ENCODE measurements at places on chromosomes 13 and 19.
A peak's percentile ranks its signal among the peaks of the same experiment; 100 is the strongest.

DNA sequence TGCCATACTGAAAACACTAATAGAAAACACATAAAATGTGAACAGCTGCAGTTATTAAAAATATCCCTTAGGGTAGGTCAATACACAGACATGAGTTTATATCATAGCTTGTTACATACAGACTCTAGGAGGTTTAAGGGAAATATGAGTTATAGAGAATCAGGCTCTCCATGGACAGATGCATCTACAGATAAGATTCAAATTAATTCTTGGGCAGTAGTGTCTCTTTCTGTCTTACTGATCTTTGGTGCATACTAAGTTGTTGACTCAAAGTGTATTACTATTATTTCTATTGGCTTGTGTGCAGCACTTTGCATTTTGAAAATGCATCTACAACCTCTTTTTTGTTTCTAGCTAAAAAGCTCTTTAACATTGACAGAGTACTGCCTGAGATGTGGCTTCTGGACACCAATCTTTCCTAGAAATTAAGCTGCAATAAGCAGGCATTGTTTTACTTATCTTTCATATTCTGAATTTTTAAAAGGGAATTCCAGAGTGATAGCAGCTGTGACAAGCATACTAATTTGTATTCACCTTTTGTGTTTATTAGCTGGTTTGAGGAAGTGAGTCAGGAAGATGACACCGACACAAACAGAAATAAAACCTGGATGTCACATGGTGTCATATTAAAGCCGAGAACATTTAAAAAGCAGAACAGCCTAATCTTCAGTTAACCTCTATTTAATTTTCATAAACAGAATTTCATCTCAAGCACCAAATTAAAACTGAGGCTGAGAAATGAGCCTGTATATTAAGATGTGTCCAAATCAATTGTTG is 399.0 kb downstream of the PCDH9 start:
- no peak for DNase-seq

DNA sequence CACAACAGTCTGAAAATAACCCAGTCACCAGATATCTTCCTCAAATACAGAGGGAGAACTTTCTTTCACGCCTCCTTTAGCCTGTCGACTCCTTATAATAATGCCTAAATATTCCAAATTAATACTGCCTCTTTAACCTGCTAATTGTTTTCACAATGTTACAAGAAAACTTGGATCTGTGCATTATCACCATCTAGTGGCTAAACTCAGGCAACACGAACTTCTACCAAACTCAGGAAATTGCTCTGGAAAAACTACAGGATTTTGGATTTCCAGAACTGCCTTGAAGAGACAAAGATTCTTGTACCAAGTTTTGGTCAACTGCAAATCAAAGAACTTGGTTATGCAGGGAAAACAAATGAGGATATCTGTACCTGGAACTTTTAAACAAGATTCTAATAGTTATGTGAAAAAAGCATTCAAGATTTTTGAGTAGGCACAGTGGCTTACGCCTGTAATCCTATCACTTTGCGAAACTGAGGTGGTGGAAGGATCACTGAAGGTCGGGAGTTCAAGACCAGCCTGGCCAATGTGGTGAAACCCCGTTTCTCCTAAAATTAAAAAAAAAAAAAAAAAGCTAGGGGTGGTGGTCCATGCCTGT is 10.8 kb downstream of the CLN5 start:
- DNase-seq = no peak

DNA sequence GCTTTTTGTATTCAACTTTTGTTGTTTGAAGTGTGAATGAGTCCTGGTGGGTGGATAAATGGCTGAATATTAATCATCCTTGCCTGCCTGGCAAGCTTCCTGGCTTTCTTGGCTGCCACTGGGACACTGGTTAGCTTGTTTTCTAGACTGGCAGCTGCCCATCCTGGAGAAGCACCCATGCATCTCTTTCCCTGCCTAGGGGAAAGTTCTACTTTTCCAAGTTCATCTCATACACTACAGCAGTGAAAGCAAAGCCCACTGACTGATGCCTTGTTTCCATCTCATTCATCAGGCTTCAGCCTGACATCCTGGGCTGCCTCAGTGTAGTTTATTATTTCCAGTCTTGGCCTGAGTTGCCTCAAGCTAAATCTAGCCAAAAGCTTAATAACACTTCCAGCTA is 244.8 kb downstream of the PCDH20 start:
- DNase-seq = no peak

DNA sequence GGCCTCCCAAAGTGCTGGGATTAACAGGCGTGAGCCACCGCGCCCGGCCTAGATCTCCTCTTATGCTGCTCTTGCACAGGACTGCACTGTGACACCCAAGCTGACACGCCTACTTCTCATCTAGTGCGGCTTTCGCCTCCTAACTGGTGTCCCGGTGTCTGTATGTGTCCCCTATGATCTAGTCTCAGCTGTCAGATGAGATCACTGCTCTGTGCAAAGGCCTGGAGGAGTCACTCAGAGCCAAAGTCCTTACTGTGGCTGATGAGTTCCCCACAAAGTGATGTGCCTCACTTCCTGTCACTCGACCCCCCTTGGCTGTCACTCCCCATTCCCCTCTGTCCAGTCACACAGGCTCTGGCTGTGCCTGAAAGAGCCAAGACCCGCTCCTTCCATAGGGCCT is 2.5 kb downstream of the ZNF556 start:
- no peak for DNase-seq

DNA sequence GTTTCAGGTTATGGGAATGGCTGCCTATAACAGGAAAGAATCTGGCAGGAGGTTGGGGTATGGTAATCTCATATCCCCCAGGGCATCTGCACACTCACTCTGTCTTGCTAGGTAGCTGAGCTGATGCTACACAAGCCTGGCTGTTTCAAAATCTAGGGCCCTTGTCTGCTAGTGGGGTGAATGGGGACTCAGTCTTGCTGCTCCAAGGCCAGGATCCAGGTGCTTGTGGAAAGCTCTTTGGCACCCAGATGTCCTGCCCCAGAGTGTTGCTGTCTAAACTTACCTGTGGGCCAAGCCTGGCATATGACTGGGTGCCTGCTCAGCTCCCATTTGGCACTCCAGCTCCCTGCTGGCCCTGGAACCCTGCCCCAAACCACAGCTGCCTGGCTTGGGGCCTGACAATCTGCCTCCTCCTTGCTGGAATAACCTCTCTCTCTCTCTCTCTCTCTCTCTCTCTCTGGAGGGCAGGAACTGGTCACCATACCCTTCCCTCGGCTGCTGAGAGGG is 158.1 kb upstream of the TSC22D1 start:
- DNase-seq = no peak

DNA sequence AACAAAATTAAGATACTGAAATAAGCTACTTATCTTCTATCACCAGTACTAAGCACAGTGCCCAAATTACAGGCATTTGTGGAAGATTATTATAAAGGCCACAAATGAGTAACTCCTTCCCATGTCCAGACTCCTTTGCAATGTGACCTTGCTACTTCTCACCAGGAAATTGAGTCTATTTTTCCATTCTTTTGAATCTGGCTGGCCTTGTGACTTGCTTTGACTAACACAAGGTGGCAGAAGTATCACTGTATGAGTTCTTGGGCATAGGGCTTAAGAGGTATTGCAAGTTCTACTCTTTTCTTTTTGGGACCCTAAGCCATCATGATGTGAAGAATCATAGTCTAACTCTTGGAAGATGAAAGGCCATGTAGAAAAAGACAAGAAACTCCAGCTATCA is 49.9 kb downstream of the UGGT2 start:
- DNase-seq = no peak

DNA sequence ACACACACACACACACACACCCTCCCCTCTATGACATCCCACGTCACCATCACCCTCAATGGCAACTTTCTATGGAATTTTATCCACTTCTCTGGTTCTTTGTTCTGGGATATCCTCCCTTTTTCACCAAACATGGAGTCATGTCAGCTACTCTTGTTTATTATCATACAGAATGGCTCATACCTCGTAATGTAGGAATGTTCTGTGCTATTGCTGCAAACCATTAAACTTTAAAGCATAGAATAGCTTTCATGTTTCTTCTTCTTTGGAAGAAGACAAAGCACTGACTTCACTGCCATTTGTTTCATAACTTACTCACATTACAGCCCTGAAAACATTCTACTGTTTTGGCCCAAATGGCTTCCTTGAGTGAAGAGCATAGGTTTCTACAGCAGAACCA is 163.4 kb downstream of the FOXO1 start:
- DNase-seq = no peak

GRCh38 chr19:13887018-13887436 is 10.1 kb downstream of the NANOS3 start:
- DNase-seq = no peak

- no peak for DNase-seq
These were observed 16.8 kb downstream of the PABPC3 start for GRCh38 chr13:25112695-25113255.

- DNase-seq = no peak
These were observed 95.1 kb downstream of the TSHZ3 start for GRCh38 chr19:31254180-31254551.

- DNase-seq = no peak
These were observed 15.5 kb upstream of the SIGLEC11 start for GRCh38 chr19:49976496-49976895.

DNA sequence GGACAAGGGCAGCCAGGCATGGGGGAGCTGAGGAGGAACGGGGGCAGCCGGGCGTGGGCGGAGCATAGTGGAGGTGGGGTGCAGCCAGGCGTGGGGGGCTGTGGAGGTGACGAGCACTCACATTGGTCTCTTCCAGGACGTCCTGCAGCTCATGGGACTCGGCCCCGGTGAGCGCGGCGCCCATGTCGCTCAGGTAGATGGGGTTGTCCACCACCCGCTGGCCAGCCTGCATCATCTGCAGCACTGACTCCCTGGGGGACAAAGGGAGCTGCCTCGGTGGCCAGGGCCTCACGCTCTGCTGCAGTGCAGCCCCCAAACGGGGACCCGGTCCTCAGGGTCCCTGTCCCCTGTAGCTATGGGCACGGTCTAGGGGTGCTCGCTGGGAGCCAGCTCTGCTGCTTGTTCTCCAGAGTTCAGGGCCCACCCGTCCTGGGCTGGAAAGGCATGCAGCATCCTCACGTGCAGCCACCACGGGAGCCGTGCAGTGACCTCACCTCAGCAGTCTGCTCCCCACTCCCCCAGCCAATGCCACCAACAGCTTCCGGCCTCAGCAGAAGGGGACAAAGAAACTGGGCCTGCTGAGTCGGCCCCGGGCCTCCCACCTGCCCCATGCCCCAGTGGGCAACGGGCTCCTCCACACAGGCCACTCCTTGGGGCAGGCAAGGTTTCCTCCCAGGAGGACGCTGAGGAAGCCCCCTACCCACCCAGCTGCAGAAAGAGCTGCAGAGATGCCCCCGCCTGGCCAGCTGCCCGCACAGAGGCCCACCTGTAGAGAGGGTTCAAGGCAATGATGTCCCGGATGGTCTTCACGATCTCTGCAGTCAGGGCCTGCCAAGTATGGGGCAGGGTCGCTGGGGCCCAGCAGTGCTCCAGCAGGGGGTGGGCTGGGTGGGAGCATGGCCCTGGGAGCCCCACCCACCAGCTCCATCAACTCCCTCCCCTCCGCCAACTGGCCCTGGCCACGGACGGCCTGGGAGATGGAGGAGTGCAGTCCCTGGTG is 12.1 kb downstream of the LONP1 start:
- DNase-seq = no peak

GRCh38 chr13:49810567-49811526 is 18.4 kb upstream of the KPNA3 start:
- DNase-seq = no peak

DNA sequence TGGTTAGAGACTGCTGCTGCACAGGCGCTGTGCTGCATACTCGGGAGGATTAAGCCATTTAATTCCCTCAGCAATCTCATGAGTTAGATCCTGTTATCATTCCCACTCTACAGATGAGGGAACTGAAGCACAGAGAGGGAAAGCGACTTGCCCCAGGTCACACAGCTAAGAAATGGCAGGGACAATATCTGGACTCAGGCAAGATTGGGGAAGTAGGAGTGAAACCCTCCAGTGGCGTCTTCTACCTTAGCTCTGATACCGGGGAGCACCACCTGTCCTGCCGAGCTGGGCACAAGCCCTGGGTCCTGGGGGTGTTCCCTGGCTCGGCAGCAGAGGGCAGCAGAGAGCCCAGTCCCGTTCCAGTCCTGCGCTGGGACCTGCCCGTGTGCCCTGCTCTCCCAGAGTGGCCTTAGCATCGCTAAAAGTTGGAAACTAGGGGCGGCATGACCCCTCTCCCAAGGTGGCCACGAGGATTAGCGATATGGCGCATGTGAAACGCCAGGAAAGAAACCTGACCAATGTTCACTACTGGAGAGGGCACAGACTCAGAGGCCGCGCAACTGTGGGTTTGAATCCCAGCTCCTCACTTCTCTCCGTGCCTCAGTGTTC is 20.5 kb downstream of the CYTH2 start:
- DNase-seq = peak; percentile 35

DNA sequence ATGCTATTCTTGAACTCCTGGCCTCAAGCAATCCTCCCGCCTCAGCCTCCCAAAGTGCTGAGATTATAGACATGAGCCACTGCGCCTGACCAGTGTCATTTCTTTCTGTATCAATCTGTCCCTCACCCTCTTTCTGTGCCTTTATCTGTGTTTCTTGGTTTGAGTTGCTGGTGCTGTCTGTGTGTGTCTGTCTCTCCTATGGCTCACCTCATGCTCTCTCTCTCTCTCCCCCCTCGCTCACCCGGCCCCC is 9.9 kb downstream of the IRF2BP1 start:
- DNase-seq = no peak

DNA sequence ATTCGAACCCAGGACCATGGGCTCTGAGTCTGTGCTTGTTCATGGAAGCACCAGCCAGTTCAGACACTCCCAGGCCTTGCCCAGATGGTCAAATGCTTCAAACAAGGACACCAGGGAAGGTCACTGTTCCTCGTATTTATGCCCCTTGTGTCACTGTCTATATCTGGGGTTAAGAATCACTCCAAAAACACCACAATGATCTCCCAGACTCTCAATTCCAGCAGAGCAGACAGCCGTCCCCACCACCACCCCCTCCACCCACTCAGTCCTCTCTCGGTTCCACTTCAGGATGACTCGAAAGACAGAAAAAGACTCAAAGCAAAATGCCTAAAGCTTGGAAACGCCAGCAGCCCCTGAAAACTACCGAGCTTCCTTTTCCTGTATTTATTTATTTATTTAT is 79.0 kb downstream of the INSR start:
- DNase-seq = no peak

- DNase-seq = no peak
These were observed 47.9 kb upstream of the C13orf42 start for GRCh38 chr13:51158880-51159518.

GRCh38 chr13:102793611-102794355 is 5.0 kb downstream of the POGLUT2 start:
- no peak for DNase-seq

DNA sequence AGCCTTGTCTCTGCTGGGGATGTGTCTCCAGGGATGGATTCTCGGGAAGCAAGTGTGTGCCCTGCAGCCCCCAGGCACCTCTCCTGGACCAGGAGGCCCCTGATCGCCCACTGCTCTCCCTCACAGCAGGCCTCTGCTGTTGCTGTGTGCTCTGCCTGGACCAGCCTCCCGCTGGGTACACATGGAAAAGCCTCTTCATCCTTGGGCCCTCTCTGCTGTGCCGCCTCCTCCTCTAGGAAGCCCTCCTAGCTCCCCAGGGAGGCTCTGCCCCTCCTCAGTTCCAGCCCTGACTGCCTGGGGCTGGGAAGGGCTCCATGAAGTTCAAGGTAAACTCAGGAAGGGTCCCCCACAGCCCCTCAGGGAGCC is 12.0 kb downstream of the NDUFA11 start:
- DNase-seq = no peak

- DNase-seq = no peak
These were observed 325.0 kb downstream of the DNAJC15 start for GRCh38 chr13:43348397-43348796.

GRCh38 chr19:3979289-3979673 is 6.0 kb downstream of the EEF2 start:
- no peak for DNase-seq
